SK-N-MC (cell line): ENCODE measurements at places on chromosomes 1 and 21.

DNA sequence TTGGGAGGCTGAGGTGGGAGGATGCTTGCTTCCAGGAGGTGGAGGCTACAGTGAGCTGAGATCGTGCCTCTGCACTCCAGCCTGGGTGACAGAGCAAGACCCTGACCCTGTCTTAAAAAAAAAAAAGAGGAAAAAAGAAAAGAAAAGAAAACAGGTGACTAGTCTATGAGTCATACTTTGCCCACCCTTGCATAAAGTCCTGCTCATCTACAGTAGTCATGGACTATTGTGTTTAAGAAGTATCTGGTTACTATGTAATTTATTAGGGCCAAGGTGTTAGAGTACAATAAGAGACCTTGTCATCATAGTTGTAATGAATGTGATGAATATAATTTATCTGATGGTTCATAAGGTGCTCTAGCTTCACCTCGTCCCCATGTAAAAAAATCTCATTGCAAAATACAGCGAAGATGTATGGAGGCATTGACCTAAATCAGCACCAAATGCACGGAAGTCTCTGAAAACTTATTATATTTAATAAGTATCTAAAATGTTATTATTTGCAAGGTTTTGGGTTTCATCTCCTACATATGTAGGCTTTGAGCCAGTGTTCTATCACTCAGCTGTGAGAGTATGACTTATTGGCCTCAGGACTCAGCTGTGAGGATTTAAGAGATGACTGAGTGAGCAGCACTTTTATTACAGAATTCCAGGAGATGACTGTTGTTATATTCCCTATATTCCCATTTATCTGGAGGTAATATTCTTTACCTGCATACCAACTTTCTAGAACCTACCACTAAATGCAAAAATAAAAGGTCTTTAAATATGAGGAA is 19.9 kb upstream of the KCNJ6 start:
- no peak for DNase-seq

DNA sequence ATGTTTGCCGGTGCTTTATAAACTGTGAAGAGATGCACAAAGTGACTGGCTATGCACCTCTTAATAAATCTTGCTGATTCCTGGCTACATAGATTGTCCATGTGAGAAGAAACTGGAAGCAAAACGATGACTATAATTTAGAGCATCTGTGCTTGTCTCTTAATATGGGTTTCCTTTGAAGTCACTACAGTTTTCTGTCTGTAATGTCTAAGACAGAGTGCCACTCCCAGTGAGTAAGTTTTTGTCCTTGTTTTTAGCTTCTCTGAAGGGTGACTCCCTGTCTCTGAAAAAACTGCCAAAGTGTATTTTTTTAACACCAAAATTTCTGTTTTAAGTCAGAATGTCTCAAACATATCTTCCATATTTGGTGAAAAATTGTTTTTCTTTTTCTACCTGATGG is 175.1 kb downstream of the FASLG start:
- DNase-seq: no peak

DNA sequence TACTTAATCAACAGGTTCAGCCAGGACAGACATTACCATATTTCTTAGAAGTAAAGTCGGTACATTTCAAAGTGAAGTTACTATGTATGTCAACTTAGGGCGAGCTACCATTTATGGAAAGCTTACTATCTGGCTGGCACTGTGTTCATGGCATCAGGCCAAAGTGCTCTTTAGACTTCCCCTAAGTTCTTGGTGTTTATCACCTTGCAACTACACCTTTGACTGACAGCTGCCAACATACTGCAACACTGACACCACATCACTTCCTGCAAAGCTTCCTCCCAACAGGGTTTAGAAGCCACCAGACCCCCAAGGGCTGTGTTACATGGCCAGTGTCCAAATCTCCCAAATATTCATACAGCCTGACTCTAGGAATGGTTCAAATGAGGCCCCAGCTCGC is 61.0 kb downstream of the TIAM1 start:
- no peak for DNase-seq

GRCh38 chr1:43910343-43910742 is 23.3 kb upstream of the ARTN start:
- DNase-seq: no peak

DNA sequence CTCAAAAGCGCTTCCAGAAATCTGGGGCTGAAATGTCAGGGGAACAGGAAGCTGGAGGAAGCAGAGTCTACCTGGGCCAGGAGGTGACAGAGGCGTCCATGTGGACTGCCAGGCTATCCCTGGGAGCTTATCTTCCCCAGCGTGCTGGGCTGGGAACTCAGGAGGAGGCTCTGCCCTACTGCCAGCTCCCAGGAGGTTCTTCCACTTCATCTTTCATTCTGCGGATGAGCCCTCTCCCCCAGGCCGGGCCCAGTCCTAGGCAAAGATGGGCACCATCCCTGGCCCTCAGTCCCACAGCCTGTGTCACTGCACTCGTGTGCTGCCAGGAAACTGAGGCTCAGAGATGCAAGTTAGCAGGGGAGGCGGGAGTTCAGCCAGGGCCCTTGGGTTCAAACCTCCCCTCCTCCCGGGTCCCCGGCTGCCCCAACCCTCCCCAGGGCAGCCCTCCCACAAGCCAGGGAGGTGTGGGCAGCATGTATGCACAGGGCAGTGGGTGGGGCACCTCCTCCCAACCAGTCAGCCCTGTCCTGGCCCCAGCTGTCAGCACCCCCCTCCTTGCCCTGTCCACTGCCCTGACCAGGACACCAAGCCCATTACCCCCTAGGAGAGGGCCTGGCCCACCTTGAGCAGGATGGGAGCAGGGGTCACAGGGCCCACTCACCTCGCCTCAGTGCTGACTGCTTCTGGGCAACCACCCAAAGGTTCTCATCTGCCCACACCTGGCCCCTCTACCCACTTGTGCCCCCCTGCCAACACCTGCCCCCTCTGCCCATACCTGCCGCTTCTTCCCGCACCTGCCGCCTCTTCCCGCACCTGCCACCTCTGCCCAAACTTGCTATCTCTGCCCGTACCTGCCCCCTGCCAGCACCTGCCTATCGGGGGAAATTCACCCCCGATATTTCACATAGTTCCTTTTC is 226.0 kb downstream of the NPHP4 start:
- no peak for DNase-seq

DNA sequence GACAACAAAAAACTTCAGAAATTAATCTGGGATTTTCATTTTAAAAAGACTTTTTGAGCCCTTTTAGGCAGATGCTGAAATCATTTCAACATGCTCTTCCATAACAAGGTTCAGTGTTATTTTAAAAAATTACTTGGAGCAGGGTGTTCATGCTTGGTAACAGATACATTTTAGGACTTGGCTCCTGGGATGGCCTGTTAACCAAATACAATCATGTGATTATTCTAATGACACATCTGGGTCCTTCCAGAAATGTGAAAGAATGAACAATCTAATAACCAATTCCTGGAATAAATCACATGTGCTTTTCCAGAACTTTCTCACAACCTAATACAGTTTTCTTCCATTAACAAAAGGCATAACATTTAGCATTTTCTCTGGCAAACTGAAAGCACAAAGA is 379.8 kb upstream of the RUNX1 start:
- DNase-seq: no peak

DNA sequence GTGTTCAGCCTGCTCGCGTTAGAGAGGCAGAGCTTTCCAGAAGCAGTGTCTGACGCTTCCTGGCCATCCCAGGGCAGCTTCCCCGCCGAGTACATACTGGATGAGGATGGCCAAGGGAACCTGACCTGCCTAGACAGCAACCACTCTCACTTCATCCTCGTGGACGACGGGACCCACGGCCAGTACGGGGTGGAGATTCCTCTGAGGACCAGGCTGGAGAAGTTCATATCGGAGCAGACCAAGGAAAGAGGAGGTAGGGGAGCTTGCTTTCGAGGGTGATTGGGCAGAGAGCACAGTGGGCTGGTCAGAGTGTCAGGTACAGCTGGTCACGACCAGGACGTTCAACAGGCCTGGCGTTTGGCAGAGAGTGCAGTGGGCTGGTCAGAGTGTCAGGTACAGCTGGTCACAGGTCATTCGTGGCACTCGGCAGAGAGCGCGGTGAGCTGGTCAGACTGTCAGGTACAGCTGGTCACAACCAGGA is 22.4 kb downstream of the TRPM2 start:
- DNase-seq: no peak

- no peak for DNase-seq
Measured at GRCh38 chr1:203440771-203441170, 34.8 kb upstream of the PRELP start.
